ENCODE measurements at places on chromosomes 12 and 14.

DNA sequence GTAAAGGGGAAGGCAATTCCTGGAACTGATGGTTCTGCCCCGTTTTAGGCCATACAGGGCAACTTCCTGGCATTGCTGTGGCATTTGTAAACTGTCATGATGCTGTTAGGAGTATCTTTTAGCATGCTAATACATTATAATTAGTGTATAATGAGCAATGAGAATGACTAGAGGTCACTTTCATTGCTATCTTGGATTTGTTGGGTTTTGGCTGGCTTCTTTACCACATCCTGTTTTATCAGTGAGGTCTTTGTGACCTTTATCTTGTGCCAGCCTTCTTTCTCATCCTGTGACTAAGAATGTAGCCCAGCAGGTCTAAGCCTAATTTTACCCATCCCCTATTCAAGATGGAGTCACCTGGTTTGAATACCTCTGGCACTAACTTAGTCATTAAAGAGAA, 51.2 kb downstream of the TESPA1 start:
- DNase-seq: no peak

DNA sequence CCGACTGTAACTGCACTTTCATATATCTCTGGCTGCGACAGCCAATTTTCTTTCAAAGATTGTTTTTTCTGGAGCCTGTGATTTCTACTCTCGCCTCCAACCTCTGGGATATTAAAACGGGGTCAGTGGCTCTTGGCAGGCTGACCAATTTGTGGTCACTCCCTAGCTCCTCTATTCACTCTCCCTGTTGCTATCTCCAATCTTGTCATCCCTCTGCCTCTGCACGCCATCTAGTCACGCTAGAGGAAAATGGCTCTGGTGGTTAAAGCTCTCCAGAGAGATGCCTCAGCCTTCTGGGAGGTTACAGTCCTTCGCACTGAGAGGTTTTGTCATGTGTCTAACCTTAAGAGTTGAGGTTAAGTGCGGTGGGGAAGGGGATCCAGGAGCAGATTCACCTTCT, 59.8 kb upstream of the CISTR start:
- no peak for DNase-seq

DNA sequence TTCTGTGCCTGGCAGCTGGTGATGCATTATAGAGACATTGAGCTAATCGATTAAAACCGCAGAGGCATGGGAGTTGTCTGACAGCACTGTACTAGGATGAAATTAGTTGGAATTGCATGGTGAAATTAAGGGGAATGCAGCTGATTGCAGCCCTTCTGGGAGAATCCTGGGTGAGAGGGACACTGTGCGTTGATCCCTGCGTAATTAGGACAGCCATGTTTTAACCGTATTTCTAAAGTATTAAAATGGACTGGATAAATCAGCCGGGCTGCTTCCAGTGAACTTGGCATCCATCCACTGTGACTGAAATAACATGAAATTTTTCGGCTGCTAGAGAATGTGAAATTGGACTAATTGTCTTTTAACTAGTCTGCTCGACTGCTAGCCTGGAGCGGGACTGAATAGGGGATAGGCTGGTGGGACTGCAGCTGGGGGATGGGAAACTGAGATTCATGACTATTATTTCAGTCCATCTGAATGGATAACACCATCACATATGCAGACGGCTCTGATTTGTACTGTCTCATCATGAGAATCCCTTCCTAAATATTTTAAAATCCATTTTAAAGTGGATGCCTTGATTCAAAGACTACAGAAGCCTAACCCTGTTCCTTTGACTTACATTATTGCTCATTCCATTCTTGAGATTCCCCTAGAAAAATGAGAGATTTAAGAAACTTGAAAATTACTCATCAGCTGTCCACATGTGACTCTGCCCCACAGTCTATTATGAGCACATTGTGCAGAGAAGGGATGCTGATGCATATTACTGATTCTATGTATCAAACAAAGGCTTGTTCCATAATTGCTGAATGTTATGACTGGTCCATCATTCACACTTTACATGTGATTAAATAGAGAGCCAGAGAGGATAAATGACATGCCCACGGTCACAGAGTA, 343.9 kb downstream of the NPAS3 start:
- DNase-seq: no peak

DNA sequence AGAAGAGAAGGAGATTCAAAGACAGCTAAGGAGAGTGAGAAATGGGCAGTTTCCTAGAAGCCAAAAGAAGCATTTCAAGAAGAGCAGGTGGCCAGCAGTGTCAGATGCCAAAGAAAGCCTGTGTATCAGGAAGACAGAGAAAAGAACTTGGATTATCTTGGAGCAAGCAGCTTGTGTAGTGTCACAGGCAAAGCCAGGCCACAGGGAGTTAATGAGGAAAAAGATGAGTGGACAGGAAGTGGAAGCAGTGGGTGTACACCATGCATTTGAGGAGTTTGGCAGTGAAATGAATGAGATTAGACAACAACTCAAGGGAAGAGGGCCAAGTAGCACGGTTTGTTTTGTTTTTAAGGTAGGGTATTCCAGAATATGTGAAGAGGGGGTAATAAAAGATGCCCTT, 5.6 kb upstream of the MYH7 start:
- DNase-seq: no peak

DNA sequence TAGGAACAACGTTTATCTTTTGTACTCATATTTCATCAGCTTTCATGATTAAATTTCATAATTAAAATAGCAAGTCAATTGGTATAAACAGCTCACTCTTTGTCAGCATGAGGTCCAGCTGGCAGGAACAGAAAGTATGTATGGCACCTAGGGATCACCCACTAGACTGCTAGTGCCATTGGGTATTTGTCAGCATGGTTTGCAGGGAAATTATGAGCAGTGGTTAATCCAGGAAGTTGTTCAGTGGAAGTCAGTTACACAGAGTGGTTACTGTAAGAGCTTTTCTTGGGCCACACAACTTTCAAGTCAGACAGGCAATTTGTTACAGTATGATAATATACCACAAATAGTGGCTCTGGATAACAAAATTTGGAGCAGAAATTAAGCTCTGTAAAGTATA, 340.3 kb upstream of the RGS6 start:
- no peak for DNase-seq

- DNase-seq: no peak
Measured at GRCh38 chr14:96666088-96666487, 131.1 kb upstream of the VRK1 start.

GRCh38 chr12:115332945-115333344, 649.0 kb upstream of the TBX3 start:
- DNase-seq: no peak

DNA sequence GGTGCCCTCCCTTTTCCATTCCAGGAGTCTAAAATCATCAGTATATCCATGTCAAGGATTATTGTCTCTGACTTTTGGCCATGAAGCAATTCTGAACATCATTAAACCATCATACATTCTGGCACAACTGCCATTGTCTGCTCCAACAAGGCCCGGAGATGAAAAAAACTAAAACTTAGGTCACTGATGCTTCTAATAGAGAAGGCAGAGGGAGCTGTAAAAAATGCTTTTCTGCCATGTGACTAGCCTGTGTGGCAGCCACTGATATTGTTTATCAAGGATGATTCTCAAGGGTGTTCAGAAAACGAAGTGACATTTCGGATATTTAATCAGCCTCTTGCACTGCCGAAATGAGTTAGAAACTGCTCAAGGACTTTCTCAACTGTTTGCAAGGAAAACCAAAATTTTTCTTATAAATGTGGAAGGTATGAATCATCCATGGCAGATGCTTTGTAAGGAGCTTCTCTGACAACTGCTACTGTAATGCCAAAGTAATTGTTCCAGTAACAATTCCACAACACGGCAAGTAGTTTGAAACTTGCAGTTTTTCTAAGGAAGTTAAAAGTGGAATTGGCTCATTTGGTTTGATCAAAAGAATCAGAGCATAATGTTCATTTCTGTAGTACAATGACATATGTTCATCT, 1076.5 kb upstream of the FLRT2 start:
- DNase-seq: no peak

DNA sequence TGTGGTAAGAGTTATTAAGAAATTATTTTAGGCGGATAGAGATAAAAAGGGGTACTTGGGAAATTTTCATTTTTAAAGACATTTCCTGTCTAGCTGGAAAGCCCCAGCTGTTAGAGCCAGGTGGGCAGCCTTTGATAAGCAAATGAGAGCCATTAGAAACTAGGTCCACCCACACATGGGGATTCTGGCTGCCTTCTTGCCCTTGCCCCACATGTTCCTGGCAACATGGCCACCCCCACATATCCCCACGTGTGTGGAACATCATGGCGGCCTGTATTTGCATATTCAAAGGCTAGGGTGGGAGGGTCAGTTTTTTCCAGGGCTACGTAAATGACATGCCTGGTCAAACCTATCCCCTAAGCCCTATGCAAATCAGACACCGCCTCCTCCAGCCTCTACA, 1382.1 kb downstream of the AACS start:
- DNase-seq: no peak

DNA sequence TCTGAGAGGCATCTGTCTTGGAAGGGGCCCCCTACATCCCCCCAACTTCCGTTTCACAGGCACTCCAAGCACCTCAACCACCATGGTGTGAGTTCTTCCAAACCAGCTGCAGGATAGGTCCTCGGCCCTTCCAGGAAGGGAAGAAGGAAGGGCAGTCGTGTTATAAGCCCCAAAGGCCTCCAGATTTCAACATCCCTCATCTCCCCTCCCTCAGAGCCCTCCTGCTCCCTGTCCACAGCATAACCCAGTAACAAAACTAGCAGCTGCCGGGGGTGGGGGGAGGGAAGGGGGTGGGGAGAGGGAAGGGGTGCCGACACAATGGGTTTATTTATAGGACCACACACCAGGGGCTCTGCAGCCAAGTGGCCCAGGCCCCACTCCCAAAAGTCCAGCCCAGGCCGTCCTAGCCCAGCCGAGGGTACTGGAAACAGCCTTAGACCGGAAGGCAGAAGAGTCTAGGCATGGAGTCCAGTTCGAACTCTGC, 18.3 kb downstream of the NCKAP5L start:
- no peak for DNase-seq

- no peak for DNase-seq
Measured at GRCh38 chr12:132835076-132836025, 6.7 kb upstream of the GOLGA3 start.

GRCh38 chr12:92953747-92954146, 24.7 kb upstream of the EEA1 start:
- DNase-seq: no peak

GRCh38 chr14:66490143-66491111, 4.3 kb downstream of the CCDC196 start:
- DNase-seq: no peak

DNA sequence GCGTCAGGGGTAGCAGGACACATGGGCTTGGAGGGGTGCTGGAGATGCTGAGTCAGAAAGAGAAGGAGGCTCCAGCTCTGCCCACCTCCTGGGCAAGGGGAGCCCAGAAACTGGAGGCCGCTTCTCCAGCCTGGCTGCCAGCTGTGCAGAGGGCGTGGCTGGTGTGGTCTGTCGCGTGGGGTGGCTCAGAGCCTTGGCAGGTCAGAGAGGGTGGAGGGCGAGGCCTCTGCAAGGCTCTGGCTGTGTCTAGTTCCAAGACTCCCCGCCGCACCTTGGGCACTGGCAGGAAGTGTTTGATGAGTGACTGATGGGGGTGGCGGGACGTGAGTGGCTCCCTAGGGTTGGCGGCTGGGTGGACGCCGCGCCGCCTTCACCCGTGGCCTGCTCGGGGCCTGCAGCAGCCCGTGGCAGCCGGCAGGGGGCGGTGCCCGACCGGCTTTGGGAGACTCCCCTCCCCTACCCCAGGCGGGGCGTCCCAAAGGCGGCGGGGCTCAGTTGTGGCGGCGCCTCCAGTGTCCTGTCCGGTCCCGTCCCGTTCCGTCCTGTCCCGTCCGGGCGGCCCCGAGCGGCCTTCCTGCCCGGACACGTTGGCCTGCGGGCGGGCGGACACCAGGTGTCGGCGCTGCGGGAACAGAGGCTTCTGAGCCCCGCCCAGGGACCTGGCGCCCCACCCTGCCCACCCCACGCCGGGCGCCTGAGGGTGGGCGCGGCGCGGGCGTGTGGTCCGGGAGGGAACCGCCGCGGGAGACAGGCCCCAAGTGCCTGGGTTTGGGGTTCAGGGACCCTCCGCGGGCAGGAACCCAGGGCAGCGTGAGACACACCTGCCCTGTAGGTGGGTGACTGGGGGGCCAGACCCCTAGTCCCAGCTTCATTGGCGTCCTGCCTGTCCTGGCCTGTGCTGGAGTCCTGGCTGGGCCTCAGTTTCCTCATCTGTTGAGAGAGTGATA, 39.7 kb downstream of the KRT80 start:
- peak; percentile 21 for DNase-seq

All from stimulated activated CD8-positive, alpha-beta memory T cell treated with anti-CD3 and anti-CD28 coated beads, Interleukin-7, amount 100 ng/mL, for 4 hours (primary cell).